ENCODE measurements at places on chromosomes 2 and 18.

DNA sequence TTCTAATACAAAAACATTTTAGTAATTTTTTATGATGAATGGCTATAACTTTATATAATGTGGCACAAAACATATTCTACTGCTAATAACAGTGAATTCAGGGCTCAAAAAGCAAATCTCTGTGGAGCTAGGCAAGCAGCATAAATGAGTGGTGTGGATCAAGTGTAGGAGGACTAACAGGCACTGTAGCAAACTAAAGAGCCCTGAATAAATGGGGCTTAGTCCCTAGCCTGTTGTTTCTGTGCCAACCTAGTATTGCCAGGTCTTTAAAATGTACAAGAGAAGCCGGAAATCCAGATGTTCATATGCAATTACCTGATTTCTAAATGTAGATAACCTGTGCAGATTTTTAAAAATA is 18.5 kb downstream of the REL start:
- DNase-seq = no peak

DNA sequence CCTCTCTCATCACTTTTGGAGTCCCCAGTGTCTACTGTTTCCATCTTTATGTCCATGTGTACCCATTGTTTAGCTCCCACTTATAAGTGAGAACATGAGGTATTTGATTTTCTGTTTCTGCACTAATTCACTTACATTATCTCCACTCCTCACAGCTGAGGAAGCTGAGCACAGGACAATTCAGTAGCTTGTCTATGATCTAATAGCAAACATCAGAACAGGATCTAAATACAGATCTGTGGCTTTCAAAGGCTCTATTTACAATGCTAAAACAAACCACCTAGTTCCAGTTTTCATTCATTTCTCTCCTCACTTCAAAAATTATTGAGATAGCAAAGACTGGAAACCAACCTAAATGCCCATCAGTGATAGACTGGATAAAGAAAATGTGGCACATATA is 52.0 kb upstream of the DDX18 start:
- DNase-seq = no peak

- no peak for DNase-seq
These were observed 491 bp downstream of the ALK start for GRCh38 chr2:29920631-29921559.

- DNase-seq = no peak
These were observed 14.1 kb downstream of the BBS5 start for GRCh38 chr2:169493360-169493759.

DNA sequence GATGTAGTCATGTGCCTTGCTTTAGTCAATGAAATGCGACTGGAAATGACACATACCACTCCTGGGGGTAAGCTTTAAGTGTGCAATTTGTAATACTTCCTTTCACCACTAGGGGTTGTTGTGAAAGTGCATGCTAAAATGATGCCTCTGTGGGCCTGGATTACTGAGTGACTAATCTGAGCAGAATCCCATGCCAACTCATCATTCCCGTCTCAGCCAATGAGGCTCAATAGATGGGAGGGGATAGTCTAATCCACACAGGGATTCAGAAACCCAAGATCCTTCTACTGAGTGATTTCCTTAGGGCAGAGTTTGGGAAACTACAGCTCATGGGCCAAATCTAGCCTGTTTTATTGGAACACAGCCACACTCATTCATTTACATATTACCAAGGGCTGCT is 54.0 kb downstream of the HRH4 start:
- no peak for DNase-seq

DNA sequence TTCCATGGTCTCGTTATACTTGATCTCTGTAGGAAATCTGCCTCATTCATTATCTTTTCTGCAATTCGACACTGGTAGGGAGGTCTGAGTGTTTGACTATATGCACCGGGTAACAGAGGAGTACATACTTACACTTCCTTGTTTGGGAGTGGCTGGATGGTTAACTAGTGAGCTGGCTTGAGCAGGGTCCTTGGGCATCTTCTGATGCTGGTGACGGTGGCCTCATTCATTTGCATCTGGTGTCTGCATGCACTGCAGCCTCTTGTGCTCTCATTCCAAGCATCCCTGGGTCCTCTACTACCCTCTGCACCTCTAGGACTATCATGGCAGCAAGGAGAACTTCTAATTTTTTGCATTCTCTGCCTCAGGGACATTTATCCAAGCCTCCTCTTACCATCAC is 100.0 kb upstream of the TCF4 start:
- DNase-seq = no peak

DNA sequence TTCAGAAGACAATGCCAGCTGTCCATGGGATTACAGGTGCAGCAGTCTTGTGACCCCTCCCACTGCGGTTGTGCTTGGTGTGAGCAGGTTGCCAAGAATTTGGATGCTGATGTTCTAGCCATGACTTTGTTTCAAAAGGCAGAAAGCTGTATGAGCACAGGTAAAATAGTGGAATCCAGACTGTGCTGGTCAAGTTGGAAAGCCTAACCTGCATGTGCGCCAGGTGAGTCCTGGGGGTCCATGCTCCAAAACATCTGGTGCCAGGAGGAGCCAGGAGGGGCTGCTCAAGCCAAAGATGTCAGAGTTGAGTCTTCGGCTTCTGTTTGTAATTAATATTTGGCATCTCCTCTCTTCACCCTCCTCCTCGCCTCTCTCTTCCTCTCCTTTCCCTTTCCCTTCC is 330.1 kb downstream of the MYCN start:
- no peak for DNase-seq

DNA sequence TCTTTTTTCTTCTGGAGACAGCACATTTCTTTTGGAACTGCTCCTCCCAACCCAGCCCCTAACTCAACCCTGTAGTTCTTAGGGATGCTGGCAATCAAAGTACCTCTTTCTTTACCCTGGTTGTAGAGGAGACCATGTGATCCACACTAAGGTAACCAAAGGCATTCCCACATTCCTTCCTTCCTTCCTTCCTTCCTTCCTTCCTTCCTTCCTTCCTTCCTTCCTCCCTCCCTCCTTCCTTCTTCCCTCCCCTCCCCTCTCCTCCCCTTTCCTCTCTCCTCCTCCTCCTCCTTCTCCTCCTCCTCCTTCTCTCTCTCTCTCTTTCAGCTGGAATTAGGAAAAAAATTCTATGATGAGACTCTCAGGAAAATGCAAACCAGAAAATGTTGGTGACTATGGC is 13.8 kb upstream of the RAPH1 start:
- DNase-seq = no peak

GRCh38 chr18:44696892-44697291 is 16.2 kb downstream of the SETBP1 start:
- no peak for DNase-seq

DNA sequence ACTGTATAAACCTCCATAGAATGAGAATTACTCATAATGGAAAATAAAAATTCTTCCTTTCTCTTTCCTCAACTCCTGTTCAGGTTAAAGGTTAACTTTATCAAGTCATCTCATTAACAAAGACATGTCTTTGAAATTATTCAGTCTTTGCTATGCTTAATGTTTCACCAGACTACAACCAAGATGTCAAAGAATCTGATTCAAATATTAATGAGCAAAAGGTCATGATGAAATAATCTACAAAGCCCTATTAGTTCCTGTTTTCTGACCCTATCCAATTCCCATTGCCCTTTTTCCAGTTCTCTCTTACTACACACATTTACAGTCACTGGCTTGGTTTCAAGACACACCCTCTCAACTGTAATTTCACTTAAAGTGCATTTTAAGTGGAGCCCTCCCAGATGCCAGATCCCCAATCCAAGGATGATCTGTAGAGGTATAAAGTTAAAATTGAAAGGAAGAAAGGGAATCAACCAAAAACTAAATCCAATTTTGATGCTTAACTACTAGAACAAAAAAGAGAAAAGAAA is 246.9 kb upstream of the CYP26B1 start:
- DNase-seq = no peak

DNA sequence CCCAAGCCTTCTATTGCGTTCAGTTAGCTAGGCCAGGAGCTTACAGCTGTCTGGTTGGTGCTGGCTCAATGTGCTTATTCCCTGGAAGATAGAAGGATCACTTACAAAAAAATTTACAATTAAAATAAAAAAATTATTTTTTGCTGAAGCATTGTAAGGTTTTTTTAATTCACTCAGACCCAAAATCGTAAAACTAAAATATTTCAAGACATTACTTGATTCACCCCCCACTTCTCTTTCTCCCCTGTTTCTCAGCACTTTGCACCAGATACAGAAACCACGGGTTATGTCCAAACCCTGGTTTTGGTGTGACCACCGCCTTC is 911 bp upstream of the PTPRM start:
- DNase-seq = no peak

GRCh38 chr2:61135510-61135909 is 26.5 kb upstream of the C2orf74 start:
- DNase-seq = peak; percentile 21

GRCh38 chr2:134582547-134582899 is 136.3 kb downstream of the TMEM163 start:
- DNase-seq = no peak

DNA sequence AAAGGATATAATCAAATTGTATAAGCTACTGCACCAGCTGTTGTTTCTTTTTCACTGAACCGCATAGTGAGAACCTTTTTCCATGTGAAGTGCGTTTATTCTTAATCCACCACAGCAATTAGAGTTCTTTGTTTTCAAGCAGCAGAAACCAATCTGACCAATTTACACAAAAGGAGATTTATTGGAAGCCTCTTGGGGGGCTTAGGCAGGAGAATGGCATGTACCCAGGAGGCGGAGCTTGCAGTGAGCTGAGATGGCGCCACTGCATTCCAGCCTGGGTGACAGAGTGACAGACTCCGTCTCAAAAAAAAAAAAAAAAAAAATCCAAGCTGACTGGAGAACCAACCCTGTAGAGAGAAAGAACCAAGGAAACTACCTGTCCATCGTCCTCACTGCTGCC is 10.0 kb downstream of the ADNP2 start:
- DNase-seq = no peak

- no peak for DNase-seq
These were observed 389.6 kb upstream of the HS6ST1 start for GRCh38 chr2:128708106-128708816.

DNA sequence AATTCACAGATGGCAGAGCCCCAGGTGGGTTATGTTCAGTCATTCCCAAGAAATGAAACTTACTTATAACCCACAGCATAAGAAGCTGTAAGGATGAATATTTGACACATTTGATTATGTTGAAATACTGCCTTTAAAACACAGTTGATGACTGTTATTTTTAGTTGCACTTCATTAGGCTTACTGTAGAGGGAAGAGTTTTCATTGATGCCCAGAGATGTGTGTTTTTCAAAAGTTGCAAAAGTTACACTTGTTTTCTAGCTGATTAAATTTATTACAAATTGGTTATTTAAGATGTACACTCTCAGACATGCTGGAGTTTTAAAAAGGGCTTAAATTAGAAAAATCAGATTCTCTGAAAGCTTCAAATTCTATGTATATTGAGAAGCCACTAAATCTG is 506.1 kb downstream of the PARD3B start:
- DNase-seq = no peak

GRCh38 chr2:8331068-8331467 is 350.8 kb upstream of the ID2 start:
- DNase-seq = no peak

- no peak for DNase-seq
These were observed at the start of gene SP9 for GRCh38 chr2:174334781-174335251. SP9 (plus strand) TSS chr2:174334954; CDS start chr2:174335093, 139 bp downstream.

DNA sequence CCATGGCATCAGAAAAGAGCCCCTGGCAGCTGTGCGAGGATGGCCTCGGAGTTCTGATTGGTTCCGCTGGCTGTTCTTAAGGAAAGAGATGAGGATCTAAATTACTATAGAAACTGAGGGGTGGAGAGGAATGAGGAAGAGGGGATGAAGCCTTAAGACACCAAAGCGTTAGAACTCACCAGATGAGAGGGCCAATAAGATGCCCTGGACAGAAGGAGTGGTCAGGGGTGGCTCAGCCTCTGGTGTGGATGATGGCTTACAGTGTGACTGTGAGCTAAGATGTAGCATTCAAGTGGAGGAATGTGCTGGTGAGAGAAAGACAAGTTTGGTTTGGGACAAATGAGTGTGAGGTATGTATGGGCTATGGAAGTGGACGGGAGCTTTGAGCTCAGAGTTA is 97.8 kb downstream of the ZFP36L2 start:
- no peak for DNase-seq

DNA sequence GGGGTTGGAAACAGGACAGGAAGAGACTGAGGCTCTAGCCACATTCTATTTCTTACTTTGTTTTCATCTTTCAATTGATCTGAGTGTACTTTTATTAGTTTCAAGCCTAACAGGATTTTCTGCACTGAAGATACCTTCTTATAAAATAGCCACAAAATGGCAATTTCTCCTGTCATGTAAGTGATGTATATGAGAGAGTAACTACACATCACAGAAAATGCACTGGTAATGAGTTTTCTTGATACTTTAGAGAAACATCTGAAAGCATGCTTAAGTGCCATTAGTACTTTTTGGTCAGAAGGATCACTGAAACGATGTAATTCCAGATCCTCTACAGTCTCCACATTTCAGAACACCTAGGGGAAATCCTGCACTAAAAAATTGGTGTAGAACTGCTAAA is 104.8 kb downstream of the CABYR start:
- no peak for DNase-seq

DNA sequence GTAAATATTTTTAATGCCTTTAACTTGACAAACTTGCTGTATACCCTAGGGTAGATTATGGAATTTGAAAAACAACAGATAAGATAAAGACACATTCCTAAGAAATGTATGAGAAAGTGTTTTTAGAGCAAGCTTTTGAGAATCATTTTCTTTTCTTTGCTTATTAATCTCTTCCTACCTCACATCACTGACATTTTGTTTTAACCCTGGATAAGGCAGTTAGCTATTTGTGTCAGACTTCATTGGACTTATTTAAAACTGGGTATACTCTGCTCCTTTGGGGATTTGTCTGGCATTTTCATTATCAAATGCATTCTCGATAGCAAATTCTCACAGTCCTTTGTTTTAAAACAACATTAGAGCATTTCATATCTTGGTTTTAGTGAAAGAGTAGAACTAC is 17.2 kb downstream of the EML4 start:
- no peak for DNase-seq

All from stromal cell of bone marrow (primary cell).